ENCODE measurements at places on chromosomes 7 and 10.

DNA sequence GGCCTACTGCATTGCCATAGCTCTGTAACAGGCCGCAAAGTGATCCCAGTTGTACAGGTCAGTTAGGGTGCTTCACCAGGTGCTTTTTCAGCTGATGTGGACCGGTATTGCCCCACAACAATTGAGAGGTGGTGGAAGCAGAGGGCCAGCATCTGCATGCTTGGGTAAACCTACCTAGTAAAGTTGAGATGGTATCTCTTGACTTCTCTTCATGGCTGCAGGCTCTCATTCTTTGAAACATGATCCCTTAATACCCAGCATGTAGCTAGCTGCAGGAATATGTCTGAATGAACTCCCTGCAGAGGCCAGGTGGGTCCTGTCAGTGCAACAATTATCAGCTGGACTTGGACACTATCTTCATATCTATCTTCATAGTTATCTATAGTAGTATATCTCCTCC lies 60.7 kb upstream of the CCDC6 start:
- no peak for DNase-seq

DNA sequence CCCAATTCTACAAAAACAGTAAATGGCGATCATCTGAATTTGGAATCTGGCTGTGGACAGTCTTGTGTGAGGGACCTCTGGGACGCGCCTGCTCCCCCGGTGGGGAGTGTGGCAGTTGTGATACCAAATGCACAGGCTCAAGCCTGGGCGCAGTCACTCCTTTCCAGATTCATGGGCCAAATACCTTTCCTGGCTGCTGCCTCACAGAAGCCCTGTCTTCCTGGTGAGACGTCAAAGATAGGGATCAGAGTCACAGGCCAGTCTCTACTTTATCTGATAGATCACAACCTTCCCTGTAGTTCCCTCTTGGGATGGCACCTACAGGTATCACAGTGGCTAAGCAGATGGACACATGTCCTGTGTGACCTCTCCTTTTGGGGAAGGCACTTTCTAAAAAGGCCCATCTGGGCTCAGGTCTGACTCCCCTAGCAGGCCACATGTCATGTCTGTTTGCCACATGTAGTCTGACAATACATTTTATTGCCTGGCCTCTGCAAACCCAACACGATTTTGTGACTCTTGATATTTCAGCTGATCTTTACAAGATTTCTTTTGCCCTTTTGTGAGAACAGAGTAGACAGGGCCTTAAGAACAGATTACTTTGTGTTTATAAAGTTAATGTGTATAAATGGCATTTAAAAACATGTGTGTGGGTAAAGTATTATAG lies 150.1 kb downstream of the SNX10 start:
- no peak for DNase-seq

DNA sequence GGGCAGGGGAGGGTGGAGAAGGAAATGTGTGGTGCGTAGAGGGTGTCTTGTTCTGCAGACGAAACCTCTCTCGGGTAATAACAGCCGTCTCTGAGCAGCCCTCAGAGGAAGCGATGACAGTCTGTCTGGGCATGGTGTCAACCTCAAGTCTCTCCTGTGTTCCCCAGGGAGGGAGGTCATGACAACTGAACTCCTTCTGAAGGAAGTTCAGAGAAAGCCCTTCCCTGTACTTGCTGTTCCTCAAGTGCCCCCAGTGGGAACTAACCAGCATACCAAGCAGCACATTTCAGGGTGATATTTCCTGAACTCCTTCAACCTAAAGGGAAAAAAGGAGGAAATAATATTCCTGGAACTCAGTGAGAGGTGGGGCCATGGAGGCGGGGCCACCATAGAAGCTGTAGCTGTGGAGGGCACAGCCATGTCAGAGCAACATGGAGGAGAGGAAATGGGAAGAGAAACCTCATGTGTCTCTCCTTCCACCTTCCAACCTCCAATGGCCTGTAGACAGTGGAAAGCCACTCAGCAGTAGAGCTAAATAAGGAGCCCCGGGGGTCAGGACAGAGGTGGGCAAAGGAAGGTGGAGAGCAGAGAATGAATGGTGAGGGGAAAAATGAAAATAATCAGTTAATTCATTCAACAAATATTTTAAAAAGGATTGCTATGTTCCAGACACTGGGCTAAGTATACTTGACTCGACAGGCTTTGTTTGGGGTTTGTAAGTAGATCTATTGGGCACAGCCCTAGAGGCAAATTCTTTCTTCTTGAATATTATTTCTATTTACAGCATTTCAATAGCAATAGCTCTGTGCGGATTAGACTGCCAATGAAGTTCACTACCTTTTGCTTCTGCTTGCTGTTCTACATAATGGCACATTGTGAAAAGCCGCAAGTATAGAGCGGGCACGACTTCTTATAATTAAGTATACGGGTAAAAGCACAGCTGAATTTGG lies 61.0 kb upstream of the AOAH start:
- no peak for DNase-seq

- DNase-seq, result no peak
Measured at GRCh38 chr7:5698720-5699119, 82.7 kb downstream of the RNF216 start.

GRCh38 chr7:31695859-31696614 lies 9.0 kb downstream of the PPP1R17 start:
- DNase-seq, result no peak

- DNase-seq, result no peak
Measured at GRCh38 chr7:54037873-54038272, 504.3 kb upstream of the VSTM2A start.

GRCh38 chr7:6422926-6423632 lies 24.7 kb downstream of the DAGLB start:
- DNase-seq, result no peak

DNA sequence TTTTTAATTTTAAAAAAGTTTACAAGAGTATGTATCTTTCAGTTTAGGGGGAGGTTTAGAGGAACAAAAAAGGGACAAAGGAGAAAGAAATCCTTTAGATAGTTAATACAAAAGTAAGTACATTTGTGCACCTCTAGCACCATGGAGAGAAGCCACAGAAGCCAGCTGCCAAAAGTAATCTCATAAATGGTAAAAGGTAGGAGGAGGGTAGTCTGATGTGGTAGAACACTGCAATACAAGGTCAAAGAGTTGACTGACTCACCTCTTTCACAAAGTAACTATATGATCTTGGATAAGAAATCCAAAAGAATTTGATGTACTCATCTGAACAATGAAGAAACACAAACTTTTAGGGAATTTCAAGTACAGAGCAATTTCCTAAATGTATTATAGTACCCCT lies 68.1 kb downstream of the CNOT4 start:
- DNase-seq, result no peak

- DNase-seq, result no peak
Measured at GRCh38 chr7:39616138-39616537, 7.2 kb upstream of the RALA start.

DNA sequence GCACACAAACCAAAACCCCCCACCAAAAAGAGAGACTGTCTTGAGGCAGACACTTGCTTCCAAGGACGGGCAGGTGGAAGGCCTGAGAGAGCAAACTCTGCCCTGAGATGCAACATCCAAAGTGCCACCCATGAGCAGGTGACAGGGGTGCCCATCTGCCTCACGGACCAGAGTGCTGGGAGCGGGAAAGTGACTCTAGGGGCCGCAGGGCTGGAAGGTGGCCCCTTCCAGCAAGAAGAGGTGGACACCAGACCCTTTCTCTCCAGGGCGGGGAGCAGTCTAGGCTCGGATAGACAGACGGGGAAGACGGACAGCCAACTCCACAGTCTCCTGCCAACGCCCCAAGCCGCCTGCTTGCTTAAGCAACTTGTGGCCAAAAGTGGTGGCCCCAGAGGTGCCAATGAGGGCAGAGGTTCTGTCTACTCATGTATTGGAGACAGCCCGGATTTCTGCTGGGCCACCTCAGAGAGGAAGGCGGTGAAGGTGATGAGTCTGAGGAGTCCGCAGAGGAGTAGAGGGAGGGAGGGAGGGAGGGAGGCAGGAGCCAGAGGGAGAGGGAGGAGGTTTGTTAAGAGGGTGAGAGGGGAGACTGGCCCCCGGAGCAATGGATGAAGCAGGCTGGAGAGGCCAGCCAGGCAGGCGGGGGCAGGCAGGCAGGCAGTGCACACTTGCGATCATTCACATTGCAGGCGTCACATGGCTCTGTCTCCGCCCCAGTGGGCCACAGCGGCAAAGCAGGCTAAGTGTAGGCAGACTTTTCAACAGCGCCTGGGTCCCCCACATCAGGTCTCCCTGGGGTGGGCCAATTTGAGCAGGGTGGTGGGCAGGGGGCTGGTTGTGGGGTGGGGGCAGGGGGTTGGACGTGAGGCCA lies 65.6 kb downstream of the SLC29A4 start:
- peak; percentile 27 for DNase-seq

DNA sequence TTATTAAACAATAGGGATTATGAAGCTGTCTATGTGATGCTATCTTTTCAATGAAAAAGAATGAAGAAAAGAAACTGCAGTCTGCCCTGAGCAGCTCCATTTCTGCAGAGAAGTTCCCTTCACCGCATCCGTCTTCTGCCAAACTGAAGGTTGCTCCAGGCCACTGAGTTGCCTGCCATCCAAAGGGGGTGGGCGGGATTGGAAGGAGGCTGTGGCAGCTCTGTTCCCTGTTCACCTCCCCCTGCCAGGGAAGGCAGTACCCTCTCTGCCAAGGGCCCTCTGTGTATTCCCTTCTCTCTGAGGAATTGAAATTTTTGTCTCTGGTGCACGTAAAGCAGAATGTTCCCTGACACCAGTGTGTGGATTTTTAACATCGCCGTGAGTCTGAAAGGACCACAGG lies 243.1 kb upstream of the GHITM start:
- no peak for DNase-seq

DNA sequence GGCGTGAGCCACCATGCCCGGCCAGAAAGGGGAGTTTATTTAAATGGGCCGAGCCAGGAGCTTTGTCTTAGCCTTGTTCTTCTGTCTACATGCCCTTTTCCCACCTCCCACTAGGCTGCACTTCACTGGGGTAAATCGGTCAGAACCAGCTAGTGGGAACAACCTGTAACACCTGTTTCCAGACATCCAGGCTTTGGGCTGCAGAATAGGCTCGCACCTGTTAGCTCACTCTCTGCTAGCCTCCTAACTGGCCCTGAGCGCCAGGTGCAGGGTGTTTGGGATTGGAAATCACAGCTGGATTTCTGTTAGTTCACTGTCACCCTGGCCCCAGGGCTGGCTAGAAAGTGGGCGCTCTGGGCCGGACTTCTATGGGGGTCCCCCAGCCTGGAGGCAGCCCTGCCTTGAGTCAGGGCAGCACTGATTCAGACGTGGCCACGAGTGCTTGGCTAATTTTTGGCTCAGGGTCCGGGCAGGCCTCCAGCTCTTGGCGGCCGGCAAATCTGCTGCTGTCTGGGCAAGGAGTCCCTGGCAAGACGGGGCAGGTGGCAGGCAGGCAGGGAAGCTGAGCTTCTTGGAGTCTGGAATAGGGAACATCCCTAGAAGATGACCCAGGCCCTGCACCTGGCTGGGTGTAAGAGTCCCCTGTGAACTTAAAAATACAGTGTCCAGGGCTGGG lies 48.6 kb downstream of the GTF2IRD1 start:
- DNase-seq, result no peak

- no peak for DNase-seq
Measured at GRCh38 chr10:128036746-128037543, 89.3 kb downstream of the MKI67 start.

DNA sequence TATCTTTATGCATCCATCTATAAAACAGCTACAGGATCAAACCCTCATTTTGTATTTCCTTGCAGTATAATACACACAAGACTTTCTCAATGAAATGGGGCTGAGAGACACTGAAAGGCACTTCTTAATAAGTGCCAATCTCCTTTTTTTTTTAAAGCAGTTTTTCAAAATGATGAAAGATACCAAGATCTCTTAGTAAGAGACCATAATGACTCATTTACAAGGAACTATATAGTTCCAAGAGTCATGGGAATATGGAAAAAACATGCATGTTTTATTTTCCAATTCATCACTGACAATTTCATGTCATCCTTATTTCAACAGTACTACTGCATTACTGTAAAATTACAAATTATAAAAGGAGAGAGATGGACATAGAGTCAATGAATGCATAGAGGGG lies 973.7 kb downstream of the GATA3 start:
- no peak for DNase-seq

GRCh38 chr10:14736600-14737081 lies 38.1 kb downstream of the FAM107B start:
- no peak for DNase-seq

- DNase-seq, result no peak
Measured at GRCh38 chr7:15007507-15007906, 105.0 kb upstream of the DGKB start.

- DNase-seq, result no peak
Measured at GRCh38 chr7:7178081-7178480, 4.3 kb upstream of the C1GALT1 start.

DNA sequence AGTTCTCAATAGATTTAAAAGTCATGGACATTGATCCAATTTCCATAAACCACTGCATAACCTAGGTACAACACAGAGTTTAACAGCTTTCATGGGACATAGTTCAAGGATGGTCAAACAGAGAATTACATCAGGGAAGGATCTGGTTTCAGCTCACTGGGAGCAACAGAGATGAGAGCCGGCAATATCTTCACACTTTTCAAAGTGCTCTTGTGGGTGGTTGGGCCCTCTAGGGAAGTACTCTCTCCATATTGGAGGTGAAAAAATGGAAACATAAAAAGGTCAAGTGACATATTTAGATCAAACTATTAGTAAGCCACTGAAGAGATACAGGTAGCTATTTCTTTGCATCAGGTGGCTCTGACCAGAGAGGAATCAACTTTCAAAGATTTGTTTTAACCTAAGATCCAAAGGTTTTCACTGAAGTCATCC lies 61.8 kb upstream of the LRRN3 start:
- DNase-seq, result no peak

DNA sequence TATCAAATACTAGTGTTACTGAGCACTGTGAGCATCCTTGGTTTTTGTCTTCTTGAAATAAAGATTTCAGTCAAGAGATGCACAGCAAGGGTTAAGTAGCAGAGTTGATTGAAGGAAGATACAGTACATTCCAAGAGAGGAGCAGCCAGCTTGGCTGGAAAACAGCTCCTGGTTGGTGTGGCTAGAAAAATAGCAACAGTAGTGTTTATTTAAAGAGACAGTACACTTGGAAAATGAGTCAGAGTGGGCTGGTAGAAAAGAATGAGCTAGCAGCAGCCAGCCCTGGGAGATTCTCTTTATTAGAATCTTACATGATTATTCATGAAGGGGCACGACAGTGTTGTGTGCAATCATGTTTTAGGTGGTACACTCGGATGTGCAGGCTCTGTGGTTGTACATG lies 1016.4 kb upstream of the SORCS1 start:
- no peak for DNase-seq

DNA sequence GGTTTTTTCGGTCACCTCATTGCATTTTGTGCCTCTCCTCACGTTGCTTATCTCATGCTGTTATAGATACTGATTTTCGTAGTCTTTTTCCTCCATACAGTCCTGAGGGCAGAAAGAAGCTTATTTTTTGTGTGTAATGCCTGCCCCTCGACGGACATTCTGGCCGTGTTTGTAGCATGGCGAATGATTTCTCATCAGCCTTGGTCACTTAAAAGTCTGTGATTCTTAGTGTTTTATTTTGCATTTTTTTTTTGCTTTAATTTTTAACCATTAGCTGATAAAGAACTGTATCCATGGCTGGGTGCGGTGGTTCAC lies 469 bp upstream of the NOC3L start:
- DNase-seq, result no peak

GRCh38 chr7:80095545-80095944 lies 39.1 kb upstream of the GNAI1 start:
- DNase-seq, result no peak

- DNase-seq, result no peak
Measured at GRCh38 chr10:17883621-17884020, 68.1 kb upstream of the SLC39A12 start.
